ENCODE measurements at places on chromosomes 11 and 22.
A peak's percentile ranks its signal among the peaks of the same experiment; 100 is the strongest.

- DNase-seq, result no peak
These were observed 191.0 kb downstream of the MIAT start for GRCh38 chr22:26848244-26848920.

- DNase-seq, result no peak
These were observed 129.7 kb downstream of the NCAM1 start for GRCh38 chr11:113090716-113091480.

GRCh38 chr11:41534391-41534790 lies 74.9 kb upstream of the LRRC4C start:
- no peak for DNase-seq

DNA sequence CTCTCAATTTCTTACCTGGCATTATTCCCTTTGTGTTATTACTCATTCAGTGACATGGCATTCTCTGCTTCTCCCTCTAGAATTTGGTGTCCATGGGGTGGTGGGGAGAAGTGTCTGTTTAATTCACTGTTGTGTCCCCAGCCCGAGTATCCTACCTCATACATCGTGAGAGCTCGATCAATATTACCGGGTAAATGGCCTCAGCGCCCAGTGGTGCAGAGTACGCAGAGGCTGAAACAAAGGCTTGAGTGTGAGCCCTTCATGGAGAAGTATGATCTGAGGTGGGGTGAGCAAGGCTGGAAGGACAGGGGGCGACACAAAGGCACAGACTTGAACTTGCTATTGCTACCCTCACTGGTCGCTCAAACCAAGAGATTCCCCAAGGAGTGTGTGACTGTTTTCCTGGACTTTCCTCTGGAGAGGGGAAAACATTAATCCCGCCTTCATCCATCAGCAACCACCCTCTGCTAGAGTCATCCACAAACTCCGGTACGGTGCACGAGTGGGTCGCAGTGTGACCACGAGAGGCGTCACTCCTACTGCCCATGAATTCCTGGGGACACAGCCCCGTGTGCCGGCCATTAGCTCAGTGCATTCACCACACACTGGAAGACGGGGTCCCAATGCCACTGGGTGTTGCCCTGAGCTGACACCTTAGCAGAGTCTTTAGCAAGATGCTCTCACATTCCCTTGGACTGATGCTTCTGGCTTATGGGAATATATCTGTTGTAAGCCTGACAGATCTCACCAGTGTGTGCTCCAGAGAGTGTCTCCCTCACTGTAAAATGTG lies 35.0 kb upstream of the CCND1 start:
- no peak for DNase-seq

DNA sequence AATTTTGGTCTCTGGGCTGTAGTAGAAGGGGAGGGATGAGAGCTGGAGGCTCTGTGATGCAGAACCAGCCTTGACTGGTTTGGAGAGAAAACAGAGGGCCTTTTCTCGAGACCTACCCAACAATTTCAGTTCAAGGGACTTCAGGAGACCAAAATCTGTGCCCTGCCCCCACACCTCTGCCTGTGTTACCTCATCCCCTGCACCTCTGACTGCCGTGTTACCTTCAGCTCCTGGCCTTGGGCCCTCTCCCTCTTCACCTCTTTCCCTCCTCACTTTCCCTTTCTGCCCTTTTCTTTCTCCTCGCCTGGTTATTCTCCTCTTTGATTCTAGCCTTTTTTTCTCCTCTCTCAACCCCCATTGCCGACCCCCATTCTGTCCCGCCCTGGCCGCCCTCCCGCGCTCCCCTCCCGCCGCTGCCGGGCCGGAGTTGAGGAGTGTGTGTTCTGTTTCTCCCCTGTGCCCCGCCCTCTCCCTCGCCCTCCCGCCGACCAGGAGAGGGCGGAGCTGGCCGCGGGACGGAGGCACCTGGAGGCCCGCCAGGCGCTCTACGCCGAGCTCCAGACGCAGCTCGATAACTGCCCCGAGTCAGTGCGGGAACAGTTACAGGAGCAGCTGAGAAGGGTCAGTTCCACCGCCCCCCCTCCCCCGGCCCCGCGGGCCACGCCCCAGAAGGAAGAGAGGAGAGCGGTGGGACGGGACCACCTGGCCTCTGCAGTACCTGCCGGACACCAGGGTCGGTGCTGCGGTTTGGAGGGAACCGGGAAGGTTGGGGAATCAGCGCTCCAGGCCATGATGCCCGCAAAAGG lies 27.2 kb downstream of the PHLDB1 start:
- DNase-seq, result peak; percentile 29

- DNase-seq, result no peak
These were observed 9.5 kb upstream of the TTC12 start for GRCh38 chr11:113304916-113305315.

DNA sequence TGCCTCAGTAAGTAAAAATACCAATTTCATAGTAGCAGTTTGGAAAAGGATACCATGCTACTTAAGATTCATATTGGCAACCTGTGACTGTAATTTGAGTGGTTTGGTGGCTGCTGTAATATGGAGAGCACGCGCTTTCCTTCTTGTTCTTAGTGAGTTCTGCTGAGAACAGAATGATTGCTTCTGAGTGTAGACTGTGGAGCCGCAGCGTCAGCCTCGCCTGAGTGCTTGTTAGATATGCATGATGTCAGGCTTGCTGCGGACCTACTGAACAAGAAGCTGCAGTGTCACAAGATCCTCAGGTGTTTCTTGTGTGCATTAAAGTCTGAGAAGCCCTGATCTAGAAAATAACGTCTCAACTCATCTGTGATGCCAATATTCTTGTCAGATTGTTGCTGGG lies 143.2 kb downstream of the ARHGAP42 start:
- DNase-seq, result no peak

- no peak for DNase-seq
These were observed 35.0 kb upstream of the MOB2 start for GRCh38 chr11:1521382-1522080.

GRCh38 chr11:12787847-12788246 lies 113.6 kb downstream of the TEAD1 start:
- no peak for DNase-seq

DNA sequence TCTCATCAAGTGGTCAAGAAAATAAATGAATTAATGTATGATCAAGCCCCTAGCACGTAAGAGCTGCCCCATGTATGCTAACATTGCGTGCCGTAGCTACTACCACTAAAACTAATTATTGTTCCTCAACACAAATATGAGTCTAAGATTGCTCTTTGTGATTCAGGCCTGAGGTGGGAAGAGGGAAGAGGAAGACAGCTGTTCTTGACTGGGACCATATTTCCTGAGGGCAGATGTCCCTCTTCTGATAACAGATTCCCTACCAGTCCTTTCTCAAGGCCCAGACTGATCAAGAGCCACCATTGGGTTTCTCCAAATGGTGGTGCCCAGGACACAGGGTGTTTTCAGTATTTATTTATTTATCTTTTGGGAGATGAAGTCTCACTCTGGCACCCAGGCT lies 87.2 kb upstream of the CADM1 start:
- no peak for DNase-seq

- no peak for DNase-seq
These were observed 25.2 kb upstream of the CCDC86 start for GRCh38 chr11:60816590-60817157.

- DNase-seq, result no peak
These were observed 15.2 kb upstream of the EI24 start for GRCh38 chr11:125554038-125554437.

DNA sequence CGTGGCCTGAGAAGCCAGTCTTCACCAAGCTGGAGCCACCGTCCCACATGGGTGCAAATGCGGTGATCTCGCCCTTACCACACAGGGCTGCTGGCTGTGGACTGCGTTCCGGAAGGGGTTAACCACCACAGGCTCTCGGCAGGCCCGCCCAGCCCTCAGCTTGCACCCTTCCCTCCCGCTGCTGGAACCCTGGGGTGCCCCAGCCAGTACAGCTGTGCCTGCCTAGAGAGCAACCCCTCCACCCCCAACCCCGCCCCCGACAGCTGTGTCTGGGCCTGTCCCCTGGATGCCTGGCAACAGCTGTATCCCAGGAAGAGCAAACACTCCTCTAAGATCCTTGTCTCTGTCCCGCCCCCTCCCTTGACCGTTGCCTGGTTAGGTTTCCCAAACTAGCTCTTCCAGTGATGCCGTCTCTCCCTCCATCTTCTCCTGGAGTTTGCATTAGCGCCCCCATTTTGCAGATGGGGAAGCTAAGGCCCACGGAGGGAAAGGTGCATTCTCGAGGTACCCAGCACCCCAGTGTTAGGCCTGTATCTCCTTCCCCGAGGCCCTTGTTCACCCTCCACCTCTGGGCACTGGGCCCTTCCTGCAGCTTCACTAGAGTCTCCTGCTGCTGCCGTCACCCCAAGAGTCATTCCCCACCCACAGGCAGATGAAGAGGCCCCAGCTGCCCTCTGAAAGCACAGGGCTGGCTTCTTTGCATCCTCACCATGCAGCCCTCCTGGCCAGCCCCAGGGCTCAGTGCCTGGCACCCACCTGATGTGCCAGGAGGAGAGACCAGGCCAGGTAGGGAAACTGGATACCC lies 12.6 kb upstream of the COX8A start:
- no peak for DNase-seq

DNA sequence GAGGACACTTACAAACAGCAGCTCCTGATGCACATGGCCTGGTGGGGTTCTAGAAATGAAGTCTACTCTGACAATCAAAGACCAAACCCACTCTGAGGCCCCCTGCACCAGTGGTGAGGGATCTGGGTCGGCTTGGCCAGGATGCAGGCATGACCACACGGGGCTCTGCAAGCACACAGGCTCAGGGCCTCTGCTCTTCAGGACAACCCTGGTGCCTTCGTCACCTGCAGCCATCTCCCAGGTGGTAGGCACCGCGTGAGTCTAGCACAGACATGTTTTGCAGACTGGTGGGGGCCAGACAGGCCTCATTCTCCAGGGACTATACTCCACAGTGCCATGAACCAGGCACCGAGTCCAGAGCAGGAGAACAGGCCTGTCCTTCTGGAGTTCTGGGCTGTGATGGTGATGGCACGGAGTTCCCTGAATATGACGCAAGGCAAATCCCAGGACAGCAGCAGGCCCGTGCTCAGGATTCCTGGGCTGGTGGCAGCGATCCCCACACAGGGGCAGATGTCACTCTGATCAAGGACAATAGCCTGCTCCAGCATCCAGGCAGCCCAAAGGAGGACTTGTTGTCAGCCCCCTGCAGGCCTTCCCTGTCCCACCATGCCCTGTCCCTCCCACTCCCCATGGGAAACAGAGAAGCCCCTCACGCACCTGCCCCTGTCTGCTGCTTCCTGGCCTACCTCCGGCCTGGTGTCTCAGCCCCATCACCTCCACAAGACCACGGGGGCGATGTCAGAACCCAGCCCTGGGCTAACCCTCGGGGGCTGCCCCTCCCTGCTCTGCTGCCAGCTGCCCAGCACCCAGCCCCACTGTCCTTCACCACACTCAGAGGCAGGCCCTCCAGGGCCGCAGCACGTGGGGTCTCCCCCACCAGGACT lies 36.1 kb downstream of the GNB1L start:
- DNase-seq, result no peak

DNA sequence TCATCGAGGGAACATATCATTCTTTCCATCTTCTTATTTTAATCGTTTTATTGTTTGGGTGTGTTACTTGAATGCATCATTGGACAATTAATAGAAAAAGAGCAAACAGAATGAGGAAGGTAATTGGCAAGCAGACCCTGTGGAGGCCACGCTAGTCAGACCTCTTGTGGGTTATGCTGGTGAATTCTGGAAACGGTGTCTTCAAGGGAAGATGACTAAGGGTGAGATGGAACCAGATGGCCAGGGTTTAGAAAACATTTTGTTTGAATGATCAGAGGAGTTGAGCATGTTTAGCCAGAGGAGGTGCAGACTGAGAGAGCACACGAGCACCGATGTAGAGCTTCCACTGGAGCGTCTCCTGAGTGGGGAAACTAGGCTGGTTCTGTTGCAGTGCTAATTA lies 8.5 kb downstream of the ST14 start:
- no peak for DNase-seq

DNA sequence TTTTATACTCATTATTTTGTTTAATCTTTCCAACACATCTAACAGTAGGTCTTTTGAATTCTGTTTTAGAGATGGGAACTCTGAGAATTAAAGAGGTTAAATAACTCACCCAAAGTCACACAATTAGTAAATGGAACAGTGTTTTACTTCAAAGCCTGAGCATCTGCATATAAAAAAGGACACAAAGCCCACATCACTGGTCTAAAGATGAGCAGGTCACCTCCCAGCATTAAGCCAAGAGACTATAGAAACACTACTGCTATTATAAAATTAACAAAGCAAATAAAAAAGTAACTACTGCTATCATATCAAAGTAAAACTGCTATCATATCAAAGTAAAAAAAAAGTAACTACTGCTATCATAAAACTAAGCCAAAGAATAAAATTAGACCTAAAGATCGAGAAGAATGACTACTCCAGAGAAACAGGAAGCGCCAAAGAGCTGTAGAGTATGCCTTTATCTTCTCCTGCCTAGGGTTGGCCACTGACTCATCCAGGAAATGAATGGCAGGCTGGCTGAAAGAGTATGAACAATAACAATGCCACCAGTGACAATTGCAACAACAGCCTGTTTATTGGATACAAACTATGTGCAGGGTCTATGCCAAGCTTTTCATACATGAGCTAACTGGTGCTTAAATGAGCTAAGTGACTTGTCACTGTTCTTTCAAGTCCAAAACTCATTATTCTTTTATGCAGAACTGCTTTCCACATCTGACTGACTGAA lies 1153.0 kb upstream of the TENM4 start:
- DNase-seq, result no peak

DNA sequence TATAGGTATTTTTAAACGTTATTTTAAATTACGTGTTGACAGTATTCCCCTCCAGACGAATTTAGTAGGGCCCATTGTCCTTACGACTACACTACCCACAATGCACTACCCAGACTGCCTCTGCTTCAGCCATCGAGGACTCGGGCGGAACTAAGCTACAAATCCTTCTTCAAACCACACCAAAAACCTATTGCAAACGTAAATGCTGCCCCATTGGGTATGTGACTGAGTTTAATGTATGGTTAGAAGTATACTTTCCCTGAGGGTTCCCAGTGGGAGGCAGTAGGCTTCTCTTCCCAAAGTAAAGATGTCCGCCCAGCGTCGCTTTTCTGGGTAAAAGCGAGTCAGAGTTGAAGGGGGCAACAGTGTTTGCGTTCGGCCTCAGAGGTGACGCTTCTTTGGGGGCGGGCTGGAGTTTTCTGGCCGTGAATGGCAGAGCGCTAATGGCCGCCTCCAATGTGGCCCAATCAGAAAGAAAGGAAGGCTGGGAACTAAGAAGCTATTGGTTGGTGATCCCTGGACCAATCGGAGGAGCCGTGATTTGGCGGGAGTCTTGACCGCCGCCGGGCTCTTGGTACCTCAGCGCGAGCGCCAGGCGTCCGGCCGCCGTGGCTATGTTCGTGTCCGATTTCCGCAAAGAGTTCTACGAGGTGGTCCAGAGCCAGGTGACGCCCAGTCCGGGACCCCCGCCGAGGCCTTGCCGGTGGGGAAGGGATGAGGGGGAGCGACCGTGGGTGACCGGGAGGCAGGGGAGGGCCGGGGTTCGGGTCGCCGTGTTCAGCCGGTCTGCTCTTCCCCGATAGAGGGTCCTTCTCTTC lies at the start of gene CDC45:
TSS of gene CDC45 (plus strand) at position 566 of the 818 bp plus-strand sequence. CDS start at position 615, 49 bp downstream.
- DNase-seq, result peak; percentile 94
